ENCODE measurements at places on chromosomes 5 and 9.

- DNase-seq: peak; percentile 51
These were observed 1.2 kb upstream of the GCNT4 start for GRCh38 chr5:75053304-75054133.

DNA sequence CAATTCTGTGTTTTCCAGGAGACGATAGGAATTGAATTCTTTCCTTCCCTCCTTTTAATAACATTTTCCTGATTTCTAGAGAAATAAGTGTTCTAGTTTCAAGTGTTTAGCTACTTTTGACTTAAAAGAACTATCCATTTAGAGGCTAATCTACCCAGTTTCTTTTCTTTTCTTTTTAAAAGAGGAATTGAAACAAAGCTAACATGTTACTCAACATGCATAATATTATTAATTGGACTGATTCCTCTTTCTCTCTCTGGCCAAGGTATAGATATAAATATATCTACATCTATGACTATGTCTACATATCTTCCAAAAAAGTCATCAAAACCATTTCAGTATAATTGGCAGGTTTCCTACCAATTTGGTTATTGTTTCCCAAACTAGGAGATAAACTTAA lies 309.8 kb downstream of the TRPM3 start:
- DNase-seq: no peak

- DNase-seq: no peak
These were observed 44.6 kb downstream of the JAKMIP2 start for GRCh38 chr5:147737921-147738320.

GRCh38 chr9:93677641-93678136 lies 101.3 kb downstream of the PHF2 start:
- no peak for DNase-seq

GRCh38 chr5:110803467-110804326 lies 64.9 kb downstream of the SLC25A46 start:
- no peak for DNase-seq

DNA sequence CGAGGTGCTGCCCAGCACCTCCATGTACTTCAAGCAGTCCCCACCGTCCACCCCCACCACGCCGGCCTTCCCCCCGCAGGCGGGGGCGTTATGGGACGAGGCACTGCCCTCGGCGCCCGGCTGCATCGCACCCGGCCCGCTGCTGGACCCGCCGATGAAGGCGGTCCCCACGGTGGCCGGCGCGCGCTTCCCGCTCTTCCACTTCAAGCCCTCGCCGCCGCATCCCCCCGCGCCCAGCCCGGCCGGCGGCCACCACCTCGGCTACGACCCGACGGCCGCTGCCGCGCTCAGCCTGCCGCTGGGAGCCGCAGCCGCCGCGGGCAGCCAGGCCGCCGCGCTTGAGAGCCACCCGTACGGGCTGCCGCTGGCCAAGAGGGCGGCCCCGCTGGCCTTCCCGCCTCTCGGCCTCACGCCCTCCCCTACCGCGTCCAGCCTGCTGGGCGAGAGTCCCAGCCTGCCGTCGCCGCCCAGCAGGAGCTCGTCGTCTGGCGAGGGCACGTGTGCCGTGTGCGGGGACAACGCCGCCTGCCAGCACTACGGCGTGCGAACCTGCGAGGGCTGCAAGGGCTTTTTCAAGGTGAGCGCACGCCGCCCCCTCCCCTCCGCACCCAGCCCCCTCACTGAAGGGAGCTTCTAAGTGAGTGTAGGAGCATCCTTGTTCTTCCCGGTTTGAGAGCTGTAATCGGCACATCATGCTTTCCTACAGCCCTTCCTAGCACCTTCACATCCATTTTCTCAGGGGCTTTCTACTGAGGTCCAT lies 6.9 kb downstream of the NR4A3 start:
- no peak for DNase-seq

- DNase-seq: no peak
These were observed 31.8 kb downstream of the FABP6 start for GRCh38 chr5:160260881-160261815.

DNA sequence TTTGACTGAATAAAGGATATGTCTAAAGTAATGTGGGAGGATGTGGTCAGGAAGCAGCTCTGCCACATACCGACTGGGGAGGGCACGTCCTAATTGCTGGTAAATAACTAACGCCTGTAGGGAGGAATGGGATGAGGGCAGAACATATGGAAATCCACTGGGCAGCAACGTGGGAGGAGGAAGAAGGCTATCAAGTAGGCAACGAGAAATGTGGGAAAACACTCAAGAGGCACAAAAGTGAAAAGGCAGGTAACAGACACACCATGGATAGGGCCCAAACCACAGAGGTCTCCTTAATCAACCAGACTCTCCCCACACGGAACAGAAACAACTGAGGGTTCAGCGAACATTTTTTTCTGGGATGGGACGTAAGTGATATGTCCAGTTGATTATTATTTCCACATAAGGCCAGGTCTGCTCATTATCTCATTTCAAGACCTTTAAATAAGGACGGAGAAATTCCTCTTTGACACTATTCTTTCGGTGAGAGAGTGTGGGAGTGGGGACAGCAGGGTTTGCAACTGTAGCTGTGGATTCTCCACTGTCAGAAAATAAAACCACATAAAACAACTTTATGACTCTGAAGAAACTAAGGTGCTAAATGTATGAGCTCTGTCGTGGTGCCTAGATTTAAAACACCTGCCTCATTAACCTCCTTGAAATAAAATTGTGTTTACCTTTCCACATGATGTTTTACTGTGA lies 17.0 kb downstream of the IARS1 start:
- no peak for DNase-seq

DNA sequence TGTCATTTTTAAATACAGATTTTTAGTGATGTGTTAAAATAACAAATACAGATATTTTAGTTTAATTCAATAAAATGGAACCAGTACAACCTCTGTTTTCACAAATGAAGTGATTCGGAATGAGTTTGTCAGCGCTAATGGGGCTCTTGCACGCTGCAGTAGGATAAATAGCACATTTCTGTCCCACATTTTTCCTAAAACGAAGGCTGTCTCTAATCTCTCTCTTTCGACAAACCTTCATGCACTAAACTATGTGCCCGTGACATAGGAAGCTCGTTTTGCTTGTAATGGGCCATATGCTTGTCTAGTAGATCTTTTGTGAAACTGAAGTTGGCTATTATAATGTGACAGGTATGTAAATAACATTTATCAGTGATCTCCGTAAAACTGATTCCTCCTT lies 100.5 kb downstream of the INIP start:
- no peak for DNase-seq

DNA sequence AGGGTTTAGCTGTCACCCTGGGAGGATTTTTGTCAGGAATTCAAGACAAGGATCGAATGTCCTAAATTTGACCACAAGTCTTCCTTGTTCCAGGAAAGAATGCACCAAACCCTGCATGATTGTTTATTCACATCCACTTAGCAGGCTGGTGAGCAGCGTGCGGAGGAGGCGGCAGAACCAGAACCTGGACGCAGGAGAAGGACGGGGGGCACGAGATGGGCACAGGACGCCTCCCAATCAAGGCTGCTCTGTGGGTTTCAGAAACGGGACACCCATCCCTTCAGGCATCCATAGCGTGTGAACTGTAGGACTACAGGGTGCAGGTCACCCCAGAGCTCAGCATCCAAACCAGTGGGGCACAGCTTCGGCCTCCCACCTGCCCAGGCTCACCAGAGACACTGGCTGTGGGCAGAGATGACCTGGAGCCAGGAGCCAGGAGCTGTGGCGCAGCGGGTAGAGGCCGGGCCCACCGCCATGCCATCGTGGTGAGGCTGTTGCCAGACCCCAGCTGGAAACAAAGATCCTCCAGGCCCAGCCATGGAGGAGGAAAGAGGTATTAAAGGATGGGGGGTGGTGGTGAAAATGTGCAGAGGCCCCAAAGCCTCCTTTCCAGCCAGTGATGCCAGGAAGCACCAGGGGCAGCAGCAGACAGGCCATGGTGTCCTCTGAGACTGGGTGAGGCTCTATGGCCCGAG lies 32.3 kb upstream of the ADAMTS2 start:
- DNase-seq: no peak

DNA sequence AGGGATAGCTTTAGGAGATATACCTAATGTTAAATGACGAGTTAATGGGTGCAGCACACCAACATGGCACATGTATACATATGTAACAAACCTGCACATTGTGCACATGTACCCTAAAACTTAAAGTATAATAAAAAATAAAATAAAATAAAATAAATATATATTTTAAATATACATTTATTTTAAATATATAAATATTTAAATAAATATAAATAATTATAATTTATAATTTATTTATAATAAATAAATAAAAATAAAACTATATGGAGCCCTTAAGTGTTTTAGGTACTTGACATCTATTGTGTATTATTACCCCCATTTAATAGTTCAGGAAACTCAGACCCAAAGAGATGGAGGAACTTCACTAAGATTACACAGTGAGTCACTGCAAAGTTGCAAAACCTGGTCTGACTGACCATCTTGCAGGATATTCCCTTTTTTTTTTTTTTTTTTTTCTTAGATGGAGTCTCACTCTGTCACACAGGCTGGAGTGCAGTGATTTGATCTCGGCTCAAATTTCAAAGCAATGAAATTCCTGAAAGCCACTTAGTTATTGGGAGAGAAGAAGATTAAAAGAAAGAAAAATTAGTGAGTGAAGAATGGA lies 5.8 kb upstream of the C5orf52 start:
- DNase-seq: no peak
